ENCODE measurements at places on chromosomes 3 and 15. TPM values are rescaled to one million over a fixed set of nuclear protein-coding genes. Genes with fewer than 3 reads are reported as not detected.

Gene RBMS3
- total RNA-seq: 0.37 TPM

Gene AQP9
- 3.5 TPM for total RNA-seq

Gene ITIH4
- total RNA-seq: 40.6 TPM

Gene GPR156
- total RNA-seq: 0.50 TPM

Gene SLC38A3
- total RNA-seq: not detected

Gene GOLGA8G
- total RNA-seq: not detected

GRCh38 chr3:147384210-147385058, 21.9 kb downstream of the ZIC4 start:
- DNase-seq: no peak

- DNase-seq: no peak
Observed at GRCh38 chr3:143584474-143584873, 263.8 kb downstream of the SLC9A9 start.

GRCh38 chr3:29926378-29926777, 645.5 kb downstream of the RBMS3 start:
- no peak for DNase-seq

GRCh38 chr3:103218146-103218545, 783.3 kb downstream of the ZPLD1 start:
- DNase-seq: no peak

- DNase-seq: no peak
Observed at GRCh38 chr3:81375921-81376320, 385.5 kb downstream of the GBE1 start.

- DNase-seq: no peak
Observed at GRCh38 chr15:66901336-66902100, 163.9 kb upstream of the SMAD3 start.

DNA sequence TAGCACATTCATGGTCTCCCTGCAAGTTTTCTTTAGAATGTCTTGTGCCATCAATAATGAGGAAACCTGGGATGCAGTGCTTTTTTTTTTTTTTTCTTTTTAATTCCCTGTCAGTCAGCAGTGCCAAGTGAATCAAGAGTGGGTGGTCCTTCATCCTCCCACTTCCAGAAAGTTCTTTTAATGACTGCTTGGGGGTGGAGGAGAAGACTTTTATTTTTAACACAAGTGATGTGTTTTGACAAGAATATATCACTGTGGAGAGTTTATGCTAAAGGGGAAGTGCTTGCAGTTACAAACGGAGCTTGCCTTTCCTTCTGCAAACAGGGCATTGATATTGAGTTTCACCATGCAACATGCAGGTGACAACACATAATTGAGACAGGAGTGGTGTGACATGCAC, 69.7 kb downstream of the CACNA2D3 start:
- no peak for DNase-seq

- DNase-seq: no peak
Observed at GRCh38 chr3:101938262-101938847, 89.0 kb downstream of the NFKBIZ start.

DNA sequence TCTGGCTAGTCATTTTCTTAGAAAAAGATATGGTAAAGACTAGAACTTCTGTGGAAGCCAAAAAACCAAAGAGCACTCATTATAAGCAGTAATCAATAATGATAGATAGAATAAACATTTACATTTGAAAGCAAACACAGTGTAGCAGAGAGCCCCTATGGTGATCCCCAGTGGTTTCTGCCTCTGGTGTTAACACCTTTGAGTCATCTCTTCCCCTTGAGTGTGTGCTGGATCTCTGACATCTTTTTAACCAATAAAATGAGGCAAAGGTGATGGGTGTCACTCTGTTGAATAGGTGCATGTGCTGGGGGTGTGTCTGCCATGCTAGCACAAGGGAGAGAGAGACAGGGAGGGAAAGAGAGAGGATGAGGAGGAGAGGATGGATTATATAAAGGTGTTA, 121.6 kb downstream of the TFG start:
- DNase-seq: no peak

- DNase-seq: no peak
Observed at GRCh38 chr15:48073881-48074280, 46.9 kb upstream of the SLC24A5 start.

DNA sequence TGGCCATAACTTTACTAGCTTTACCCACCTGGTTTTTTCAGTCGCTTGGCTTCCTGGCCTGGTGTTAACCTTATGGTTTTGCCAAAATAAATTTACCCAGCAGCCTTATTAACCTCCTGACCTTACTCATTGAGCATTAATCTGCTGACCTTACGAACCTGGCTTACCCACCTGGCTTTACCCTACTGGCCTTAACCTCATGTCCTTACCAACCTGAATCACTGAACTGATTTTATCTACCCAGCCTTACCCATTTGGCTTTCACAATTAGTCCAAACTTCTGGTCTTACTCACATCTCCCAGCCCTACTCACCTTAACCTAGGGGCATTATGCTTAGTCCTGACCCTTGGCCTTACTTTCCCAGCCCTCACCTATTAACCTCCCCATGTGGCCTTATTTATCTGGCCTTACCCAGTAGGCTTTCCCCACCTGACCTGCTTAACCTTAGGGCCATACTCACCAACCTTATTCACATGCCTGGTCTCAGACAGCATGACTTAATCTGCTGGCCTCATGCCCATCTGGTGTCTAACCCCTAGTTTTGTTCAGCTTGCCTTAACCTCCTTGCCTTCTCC, 93.4 kb downstream of the IL12A start:
- no peak for DNase-seq

Data from T-helper 17 cell (primary cell).